ENCODE measurements at places on chromosomes 11 and 22.

GRCh38 chr11:119671051-119671450 lies 57.9 kb downstream of the NECTIN1 start:
- no peak for DNase-seq

GRCh38 chr11:71947498-71947897 lies 18.7 kb downstream of the RNF121 start:
- DNase-seq = no peak

DNA sequence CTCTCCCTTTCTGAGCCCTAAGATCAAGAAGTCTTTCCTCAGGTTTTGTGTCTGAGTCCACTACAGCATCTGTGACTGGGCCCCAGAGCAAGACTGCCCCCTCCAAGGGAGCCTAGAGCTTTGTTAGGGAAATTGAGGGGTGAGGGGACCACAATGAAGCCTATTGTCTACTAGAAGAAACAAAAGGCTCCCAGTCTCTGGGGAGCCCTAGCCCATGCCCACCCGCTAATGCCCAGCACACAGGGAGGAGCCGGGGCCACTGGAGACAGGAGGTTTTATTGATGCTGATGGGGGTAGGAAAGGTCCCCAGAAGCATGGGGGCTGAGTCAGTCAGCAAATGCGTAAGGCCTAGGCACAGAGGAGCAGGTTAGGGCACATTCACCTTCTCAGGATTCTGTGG lies 14.0 kb downstream of the RHOG start:
- DNase-seq = no peak

GRCh38 chr11:14424096-14424495 lies 65.1 kb upstream of the RRAS2 start:
- no peak for DNase-seq

DNA sequence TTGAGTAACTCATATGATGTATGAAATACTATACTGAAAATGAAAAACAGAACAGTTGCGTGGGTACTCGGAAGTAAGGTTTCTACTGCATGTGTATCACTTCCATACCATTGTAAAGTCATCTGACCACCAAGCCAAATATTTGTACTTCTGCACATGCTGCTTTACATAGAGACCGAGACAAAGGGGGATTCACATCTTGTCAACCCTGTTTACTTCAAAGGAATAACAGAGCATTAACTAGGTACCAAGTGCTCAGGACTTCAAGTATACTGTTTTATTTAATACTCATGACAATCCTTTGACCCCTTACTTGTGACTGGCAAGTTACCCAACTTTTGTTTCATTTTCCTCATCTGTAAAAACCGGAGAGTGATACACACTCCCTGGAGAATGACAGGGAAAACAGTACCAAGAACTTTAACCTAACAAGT lies 9.9 kb downstream of the MAPK1 start:
- DNase-seq = no peak

DNA sequence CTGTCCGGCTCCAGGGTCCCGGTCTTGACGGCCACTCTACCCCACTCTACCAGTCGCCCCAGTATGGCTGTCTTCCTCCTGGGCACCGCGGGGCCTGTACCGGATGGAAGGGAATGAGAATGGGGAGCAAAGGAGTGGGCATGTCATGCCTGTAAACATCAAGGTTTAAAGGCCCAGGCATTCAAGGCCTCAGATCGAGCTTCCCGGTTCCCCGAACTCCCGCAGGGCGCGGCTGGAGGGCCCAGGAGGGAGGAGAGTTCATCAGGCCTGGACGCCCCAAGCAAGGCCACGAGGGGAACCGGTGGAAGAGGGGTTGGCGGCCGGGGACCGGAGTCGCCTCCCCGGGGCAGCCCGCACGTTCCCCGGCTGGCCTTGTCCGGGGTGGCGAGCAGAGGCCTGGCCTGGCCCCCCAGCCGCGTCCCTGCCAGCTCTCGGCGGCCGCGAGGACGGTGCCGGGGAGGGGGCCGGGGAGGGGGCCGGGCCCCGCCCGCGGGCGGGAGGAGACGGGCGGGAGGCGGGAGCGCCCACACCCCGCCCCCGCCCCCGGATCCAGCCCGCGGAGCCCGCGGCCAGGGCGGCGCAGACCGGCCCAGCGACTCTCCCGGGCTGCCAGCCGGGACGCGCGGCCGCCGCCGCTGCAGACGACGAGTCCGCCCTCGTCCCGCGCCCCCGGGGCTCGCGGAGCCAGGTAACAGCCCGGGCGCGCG lies at the start of gene CDC42EP1:
Gene CDC42EP1, plus strand, starts transcription at position 580 of the 707 bp plus-strand sequence. CDS start 5,870 bp downstream, outside the sequence.
- no peak for DNase-seq

GRCh38 chr11:117219995-117220394 lies 11.9 kb downstream of the PCSK7 start:
- no peak for DNase-seq
